ENCODE measurements at places on chromosomes 12 and 14. TPM values are rescaled to one million over a fixed set of nuclear protein-coding genes. Genes with fewer than 3 reads are reported as not detected.
A peak's percentile ranks its signal among the peaks of the same experiment; 100 is the strongest.

GRCh38 chr12:119139448-119139847 is 39.3 kb upstream of the HSPB8 start:
- no peaks in the 10 kb centered on the region for H3K27me3 ChIP-seq
- H3K4me3 ChIP-seq: no peak overlapping the region
- H3K36me3 ChIP-seq: no peaks in the 10 kb centered on the region
- H3K4me1 ChIP-seq: no peaks in the 10 kb centered on the region
- DNase-seq: no peak

DNA sequence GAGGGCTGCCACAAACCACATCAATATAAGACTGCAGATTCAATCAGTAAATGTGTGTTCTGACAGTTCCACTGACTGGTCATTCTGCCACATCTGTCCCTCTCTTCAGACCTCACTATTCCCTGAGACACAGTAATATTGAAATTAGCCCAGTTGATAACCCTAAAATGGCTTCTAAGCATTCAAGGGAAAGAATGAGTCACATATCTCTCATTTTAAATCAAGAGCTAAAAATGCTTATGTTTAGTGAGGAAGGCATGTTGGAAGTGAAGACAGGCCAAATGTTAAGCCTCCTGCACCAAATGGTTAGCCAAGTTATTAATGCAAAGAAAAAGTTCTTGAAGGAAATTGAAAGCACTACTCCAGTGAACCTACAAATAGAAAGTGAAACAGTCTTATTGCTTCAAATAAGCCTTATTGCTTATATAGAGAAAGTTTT is 24.5 kb upstream of the KIF21A start:
- no peak for DNase-seq
- no peak overlapping the region for H3K27ac ChIP-seq
- no peak overlapping the region for H3K4me3 ChIP-seq
- no peaks in the 10 kb centered on the region for H3K4me1 ChIP-seq
- no peaks in the 10 kb centered on the region for H3K36me3 ChIP-seq

- no peak overlapping the region for H3K4me3 ChIP-seq
- H3K27me3 ChIP-seq: peaks cover 44% of the 10 kb centered on the region
- H3K36me3 ChIP-seq: no peaks in the 10 kb centered on the region
These were observed 5.7 kb downstream of the HOXC12 start for GRCh38 chr12:53960187-53961024.

DNA sequence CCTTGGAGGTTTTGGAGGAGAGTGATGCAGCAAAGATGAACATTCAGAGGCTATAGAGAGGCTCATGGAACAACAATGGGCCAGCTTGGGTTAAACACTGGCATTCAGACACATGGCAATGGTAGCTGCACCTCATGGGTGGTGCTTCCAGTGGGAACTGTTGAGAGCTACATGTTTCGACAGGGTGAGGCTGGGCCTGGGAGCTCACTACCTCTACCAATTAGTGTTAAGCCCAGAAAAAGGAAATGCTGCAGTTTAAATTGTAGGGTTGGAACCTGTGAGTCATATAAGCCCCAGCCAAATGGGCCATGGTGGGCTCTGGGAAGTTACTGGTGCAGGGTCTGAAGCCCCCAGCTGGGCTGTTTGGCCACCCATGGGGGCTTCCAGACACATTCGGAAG is 279.7 kb downstream of the ZFP36L1 start:
- DNase-seq: no peak
- no peaks in the 10 kb centered on the region for H3K27me3 ChIP-seq
- peaks cover 48% of the 10 kb centered on the region for H3K4me1 ChIP-seq
- H3K36me3 ChIP-seq: no peaks in the 10 kb centered on the region
- no peak overlapping the region for H3K27ac ChIP-seq

DNA sequence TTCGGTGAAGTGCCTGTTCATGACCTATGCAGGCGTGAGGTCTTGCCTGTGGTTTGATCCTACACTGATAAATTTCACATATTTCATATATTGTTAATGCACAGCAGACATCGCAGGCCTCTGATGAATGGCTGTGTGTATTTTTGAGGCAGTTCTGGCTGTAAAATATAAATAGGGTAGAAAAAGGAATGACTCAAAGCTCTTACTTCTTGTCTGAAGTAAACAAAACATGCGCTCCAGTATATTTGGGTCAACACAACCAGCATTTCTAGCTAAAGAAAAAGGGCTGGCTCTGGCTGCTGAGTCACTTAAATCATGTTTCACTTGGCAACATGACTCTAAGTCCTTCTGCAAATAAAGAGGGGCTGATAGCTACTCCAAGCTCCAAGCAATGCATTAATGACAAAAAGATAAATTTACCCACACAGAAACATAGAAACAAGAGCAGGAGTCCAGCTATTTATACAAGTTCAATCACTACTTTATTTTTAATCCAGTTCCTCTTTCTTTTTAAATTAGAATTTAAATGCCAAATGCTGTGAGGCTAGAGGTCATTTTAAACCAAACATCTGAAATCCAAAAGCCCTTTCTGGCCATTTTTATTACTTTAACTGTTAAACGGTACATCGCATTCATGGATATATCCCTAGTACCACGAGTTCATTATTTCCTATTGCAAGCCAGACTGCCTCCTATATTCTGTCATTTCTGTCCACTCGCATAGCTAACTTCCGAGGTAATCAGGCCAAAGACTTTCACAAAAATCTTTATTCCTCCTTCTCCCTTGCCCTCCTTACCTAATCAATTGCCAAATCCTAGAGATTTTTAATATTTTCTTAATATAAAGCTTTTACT is 54.3 kb upstream of the TMCC3 start:
- no peaks in the 10 kb centered on the region for H3K27me3 ChIP-seq
- peak overlapping the region; percentile 12 for H3K4me3 ChIP-seq
- H3K36me3 ChIP-seq: no peaks in the 10 kb centered on the region
- H3K27ac ChIP-seq: no peak overlapping the region
- DNase-seq: no peak

DNA sequence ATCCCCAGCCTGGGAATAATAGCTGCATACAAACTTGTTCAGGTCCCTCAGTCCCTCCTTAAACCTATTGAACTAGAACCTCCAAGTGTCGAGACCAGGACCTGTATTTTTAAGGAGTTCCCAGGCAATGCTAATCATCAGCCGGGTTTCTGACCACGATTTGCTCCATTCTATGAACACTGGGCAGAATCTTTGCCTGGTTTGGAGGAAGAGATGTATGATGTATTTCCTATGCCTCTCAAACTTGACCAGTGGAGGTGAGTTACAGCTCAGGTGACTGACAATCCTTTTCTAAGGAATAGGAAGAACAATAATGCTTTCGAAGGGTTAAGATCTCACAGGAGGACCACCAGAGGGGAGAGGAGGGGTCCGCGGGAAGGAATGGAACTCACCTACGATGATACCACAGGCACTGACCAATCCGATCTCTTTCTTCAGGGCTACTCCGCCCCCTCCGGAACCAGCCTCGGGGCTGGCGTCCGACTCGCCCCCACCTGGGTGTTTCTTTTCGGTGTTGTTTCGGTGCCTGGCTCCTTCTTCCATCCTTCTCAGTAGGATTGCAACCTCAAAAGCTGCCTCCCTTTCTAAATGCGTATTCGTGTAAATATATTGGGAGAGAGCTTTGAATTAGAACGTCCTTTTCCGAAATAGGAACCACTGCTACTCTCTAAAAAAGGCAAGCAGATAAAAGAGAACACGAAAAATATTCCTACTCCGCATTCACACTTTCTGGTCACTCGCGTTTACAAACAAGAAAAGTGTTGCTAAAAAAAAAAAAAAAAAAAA is 895 bp downstream of the SLC7A8 start:
- H3K4me1 ChIP-seq: peaks cover 33% of the 10 kb centered on the region
- no peaks in the 10 kb centered on the region for H3K36me3 ChIP-seq
- no peak for DNase-seq

The SAMD15 gene
- 0.14 TPM for total RNA-seq

The CD163 gene
- 341 TPM for total RNA-seq

The SLC2A14 gene
- not detected for total RNA-seq

The CPNE8 gene
- total RNA-seq: 14.1 TPM

The GARIN6 gene
- total RNA-seq: not detected

Data from thoracic aorta (tissue), 2 donors.